Jurkat, Clone E6-1 (cell line): ENCODE measurements at places on chromosomes 6 and 20.

- DNase-seq, result no peak
These were observed 7.0 kb upstream of the RALGAPA2 start for GRCh38 chr20:20719411-20719810.

- DNase-seq, result no peak
These were observed 62.2 kb downstream of the ARFGEF2 start for GRCh38 chr20:48983423-48984400.

GRCh38 chr6:44475779-44476434 lies 88.4 kb downstream of the CDC5L start:
- peak; percentile 42 for DNase-seq

- DNase-seq, result no peak
These were observed 43.2 kb upstream of the PLCB4 start for GRCh38 chr20:9025643-9026042.

GRCh38 chr6:20644667-20645370 lies 110.6 kb downstream of the CDKAL1 start:
- DNase-seq, result no peak

- DNase-seq, result peak; percentile 69
These were observed 64.1 kb upstream of the F13A1 start for GRCh38 chr6:6384520-6384919.

DNA sequence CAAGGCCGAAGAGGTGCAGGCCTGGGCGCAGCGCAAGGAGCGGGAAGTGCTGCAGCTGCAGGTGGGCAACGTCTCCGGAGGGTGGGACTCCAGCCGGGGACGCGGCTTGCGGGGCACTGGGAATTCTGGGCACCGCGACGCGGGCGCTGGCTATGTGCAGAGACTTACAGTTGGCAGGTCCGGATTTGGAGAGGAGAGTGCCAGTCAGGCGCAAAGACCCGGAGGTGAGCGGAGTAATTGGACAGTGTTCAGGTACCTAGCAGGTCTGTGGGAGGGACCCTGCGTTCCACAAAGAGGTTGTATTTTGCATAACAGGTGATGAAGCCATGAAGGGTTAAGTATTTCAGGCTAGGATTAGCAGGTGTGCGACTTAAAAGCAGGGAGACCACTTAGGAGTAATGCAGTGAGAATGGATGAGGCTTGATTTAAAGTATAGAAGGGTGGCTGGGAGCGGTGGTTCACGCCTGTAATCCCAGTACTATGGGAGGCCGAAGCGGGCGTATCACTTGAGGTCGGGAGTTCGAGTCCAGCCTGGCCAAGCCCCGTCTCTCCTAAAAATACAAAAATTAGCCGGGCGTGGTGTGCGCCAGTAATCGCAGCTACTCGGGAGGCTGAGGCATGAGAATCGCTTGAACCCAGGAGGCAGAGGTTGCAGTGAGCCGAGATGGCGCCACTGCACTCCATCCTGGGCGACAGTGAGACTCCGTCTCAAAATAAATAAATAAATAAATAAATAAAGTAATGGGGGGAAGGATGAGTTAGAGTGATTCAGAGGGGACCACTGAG lies 1.0 kb downstream of the MRPS26 start:
- no peak for DNase-seq

DNA sequence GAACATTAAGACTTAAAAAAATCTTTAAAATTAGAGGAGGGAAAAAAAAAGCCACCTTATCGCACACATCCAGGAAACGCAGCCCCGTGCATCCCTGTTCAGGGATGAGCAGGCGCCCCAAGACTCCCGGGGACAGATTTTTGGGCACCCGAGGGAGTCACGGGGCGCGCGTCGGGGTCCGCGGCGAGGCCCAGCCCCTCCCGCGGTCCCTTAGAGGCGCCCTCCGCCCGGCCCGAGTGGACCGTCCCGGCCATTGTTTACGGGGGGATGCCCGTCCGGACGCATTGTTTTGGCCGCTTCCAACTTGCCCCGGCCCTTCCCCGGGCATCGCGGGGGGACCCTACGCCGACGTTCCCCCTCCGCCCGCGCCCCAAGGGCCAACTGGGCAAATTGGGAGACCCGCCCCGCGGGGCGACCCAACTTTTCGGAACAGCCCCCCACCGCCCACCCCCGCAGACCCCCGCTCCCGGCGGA lies 610 bp downstream of the ZNF217 start:
- no peak for DNase-seq

- no peak for DNase-seq
These were observed 744.2 kb downstream of the MAFB start for GRCh38 chr20:39944861-39945260.

DNA sequence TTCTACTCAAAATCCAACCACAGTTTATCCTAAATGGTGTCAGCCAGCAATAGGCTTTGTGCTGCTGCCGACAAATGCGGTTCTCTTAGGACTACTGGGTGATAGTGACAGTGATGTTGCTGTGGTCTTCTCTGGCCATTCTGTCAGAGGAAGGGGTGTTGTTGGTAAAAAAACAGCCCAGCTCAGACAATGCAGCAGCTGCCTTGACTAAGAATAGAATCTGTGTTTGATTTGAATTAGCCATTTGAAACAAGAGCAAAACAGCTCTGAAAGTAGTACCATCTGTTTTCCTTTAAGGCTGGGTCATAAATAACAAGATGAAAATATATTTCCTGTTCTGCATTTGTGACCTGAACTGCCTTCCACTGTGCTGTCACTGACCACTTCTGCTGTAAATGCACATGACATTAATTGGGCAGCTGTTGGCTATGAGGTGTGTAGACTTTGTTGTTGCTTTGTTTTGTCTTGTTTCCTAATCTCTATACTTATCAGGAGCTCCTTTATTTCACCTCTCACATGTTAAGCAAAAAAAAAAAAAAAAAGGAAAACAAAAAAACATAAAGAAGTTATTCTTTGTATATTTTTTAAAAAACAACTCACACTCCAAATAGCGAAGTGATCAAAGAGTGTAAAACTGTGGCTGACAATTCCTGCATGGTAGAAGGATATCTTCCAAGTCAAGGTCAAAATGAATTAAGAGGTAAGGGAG lies 497.8 kb upstream of the ARID1B start:
- no peak for DNase-seq

GRCh38 chr6:151137542-151137941 lies 102.2 kb upstream of the AKAP12 start:
- no peak for DNase-seq

DNA sequence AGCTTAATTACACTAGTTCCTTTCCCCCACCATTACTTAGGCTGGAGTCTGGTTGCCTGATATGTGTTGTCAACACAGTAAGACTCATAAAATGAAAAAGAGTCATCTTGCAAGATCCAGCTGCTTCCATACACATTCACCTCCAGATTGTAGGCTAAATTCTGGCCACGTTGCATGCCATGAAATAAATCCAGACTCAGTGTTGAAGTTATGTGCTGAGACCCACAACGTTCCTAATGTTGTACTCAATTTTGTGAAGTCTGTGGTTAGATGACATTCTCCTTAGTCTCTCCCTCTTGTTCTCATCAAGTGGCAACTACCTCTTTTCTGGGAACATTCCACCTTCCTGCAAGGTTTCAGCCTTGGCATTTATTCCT lies 212.3 kb downstream of the LMBRD1 start:
- no peak for DNase-seq
